Suppressor macrophage treated with lipopolysaccharide for 1 hour (primary cell): ENCODE measurements at places on chromosomes 7 and 10.
A peak's percentile ranks its signal among the peaks of the same experiment; 100 is the strongest.

GRCh38 chr7:68180761-68181160, 1184.1 kb downstream of the TYW1 start:
- no peak for DNase-seq

DNA sequence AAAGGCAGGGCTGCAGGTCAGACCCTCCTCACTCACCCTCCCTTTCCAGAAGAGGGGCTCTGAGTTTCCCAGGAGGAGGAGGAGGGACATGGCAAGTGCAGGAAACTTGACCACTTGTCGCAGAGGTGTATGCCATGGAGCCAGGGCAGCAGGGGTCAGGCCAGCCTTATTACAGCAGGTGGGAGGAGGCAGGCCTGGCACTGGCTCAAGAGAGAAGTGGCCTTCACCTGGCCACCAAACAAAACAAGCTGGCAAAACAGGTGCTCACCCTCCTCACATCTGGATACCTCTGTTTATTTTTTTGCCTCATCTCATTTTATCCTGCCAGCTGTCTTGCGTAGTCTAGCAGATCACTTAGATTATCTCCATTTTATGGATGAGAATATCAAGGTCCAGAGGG, 12.5 kb downstream of the COL13A1 start:
- DNase-seq: no peak

GRCh38 chr7:150737265-150738055, at the start of gene GIMAP5:
Gene GIMAP5, plus strand, starts transcription at chr7:150737418. Its CDS starts 3,467 bp downstream, at chr7:150740885.
- DNase-seq: peak; percentile 55

DNA sequence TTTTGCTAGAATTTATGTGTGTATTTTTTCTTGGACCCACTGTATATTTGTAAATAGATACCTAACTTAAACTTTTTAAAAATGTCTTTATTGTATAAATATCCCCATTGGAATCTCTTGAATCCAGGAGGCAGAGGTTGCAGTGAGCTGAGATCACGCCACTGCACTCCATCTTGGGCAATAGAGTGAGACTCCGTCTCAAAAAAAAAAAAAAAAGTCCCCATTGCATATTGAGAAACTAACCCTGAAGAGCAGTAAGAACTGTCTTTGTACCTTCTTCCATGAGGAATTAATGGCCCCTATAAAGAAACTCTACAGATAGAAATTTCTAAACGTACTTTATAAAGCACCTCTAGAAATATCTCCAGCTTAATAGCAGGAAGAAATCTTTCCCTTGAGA, 504.0 kb downstream of the SORCS1 start:
- no peak for DNase-seq

- DNase-seq: no peak
Measured at GRCh38 chr10:58888957-58889356, 287.5 kb upstream of the PHYHIPL start.

DNA sequence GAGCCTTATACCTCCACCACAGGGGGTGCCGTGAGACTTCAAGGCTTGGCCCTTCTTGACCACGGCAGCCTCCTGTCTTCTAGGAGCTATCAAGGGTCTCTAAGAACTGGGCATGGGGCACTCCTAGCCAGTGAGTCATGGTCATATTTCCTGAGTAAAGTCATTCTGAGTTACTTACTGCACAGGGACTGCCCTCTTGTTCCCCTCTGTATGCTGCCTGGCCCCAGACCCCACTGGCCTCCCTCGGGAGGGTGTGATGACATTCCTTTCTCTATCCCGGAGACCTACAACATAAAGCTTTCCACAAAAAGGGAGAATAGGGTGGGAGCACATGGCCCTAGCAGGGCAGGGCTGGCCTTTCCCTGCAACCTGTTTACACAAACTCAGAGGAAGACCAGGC, 21.4 kb downstream of the DPCD start:
- DNase-seq: no peak

- DNase-seq: no peak
Measured at GRCh38 chr10:107423903-107424302, 259.4 kb upstream of the SORCS1 start.

DNA sequence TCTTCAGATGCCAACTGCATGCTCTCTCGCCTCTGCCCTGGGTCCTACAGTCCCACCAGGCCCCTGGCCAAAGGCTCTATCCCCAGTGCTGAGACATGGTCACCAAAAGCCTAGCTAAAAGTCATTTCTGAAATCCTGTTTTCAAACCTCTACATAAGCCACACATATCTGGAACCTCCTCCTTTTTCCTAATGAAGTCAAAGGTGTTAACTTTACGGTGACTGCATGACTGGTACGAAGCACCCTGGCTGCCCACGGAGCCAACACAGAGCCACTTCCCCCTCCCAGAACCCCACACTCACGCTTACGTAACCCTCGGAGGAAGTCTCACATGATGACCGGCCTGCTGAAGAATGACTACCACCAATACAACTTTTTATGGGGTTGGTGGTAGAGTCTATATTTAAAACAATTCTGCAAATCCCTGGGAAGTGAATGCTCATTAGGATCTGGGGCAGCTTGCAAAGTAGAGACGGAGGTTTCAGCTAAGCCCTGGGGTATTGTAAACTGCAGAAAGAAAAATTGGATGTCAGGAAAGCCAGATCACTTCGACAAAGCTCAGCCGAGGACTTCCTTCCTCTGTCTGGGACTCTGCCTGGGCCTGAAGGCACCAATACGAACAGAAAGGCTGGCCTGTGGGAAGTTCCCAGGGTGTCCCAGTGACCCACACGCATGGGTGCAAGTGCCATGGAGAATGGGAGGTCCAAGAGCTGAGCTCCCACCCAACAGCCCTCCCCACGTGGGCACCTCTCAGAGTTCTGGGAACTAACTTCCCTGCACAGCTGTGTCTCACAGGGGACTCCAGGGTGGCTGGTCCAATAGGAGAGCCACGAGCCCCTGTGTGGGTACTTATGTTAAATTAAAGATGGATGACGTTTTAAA, 50.7 kb downstream of the PDGFA start:
- DNase-seq: peak; percentile 70

DNA sequence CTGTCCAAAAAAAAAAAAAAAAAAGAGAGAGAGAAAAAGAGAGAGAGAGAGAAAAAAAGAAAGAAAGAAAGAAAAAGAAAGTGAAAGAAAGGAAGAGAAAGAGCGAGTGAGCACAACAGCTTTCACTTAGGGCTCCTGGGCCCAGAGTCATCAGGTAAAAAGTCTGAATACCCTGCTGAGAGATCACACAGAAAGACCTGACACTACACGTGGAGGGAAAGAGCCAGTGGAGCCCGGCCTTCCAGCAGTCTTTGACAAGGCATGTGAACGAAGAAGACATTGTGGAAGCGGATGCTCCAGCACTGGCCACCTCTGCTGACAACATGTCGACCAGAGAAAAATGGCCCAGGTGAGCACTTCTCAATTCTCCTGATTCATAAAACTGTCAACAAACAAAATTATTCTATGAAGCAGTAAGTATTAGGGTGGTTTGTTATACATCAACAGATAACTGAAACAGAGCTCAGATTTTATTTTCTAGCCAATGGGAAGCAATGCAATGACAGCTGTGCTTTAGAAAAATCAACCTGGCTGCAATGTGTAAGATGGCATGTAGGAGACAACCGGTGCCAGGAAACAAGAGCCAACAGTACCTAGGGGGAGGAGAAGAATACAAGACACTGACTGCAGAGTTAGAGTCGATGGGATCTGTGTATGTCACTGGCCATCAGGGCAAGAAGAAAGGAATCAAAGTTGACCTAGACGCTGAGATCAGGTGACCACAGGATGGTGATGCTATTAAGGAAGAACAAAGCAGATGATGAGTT, 4.4 kb downstream of the RNF216 start:
- DNase-seq: no peak

DNA sequence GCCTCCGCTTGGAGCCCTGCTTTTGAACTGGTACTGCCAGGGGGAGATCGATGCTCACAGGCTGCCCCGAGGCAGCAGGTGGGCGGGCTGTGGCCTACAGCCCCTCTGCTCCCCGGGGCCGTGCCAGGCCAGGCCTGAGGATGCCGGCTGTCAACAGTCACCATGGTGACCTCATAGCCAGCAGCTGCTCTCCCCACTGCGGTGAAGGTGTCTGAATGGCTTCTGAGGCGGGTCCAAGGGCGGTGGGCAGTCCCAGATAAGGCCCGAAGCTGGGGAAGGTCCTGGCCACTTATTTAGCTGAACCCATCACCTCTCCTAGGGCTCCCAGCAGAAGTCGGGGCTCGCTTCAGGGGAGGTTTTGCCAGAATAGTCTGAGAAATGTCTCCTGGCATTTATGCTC, 179.3 kb downstream of the ARHGAP12 start:
- DNase-seq: no peak

GRCh38 chr7:99808766-99809165, 19.0 kb upstream of the CYP3A43 start:
- DNase-seq: no peak

DNA sequence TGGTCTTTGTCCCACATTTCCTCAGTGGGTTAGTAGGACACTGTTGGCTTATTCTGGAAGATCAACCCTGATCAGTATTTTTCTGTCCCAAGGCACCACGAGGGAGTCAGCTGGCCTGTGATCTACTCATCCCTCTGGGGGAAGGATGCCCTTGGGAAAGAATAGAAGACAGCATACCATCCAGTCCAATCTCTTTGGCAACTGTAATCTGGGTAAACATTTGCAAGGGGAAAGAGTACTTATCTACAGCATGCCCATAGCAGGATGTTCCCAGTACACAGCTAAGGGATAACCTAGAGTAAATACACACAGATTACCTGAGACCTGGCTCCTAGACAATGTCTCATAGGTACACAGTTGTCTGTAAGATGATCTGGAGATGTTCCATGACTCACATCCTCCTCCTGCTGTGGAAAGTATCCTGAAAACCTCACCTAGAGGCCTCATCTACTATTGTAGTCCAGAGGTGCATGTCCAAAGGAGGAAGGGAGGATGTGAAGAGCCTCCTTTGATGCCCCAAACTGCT, 134.3 kb upstream of the VWC2 start:
- no peak for DNase-seq

DNA sequence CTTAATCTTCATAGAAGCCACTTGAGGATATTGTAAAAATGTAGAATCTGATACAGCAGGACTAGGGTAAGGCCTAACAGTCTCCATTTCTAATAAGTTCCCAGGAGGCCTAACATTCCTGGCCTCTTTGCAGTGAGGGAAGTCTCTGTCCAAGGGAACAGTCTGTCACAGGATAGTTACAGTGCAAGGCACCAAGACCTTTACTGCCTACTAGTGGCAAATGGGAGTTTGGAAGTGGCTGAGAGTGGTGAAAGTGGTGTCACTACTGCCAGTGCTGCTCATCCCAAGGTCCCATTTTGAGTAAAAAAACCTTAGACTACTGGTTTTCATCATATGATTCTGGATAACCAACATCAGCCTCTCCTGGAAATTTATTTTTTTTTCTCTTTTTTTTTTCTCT, 619.5 kb upstream of the SEMA3D start:
- no peak for DNase-seq

- DNase-seq: no peak
Measured at GRCh38 chr7:157869793-157870192, 533.0 kb downstream of the DNAJB6 start.

- DNase-seq: peak; percentile 85
Measured at GRCh38 chr7:77759294-77759889, 38.8 kb downstream of the TMEM60 start.

- no peak for DNase-seq
Measured at GRCh38 chr7:12640299-12641096, 46.9 kb upstream of the ARL4A start.

GRCh38 chr7:43756368-43757072, 2.0 kb upstream of the BLVRA start:
- peak; percentile 90 for DNase-seq

- DNase-seq: no peak
Measured at GRCh38 chr7:55212838-55213237, 152.3 kb upstream of the LANCL2 start.

- no peak for DNase-seq
Measured at GRCh38 chr7:74364061-74364460, 74.9 kb downstream of the CLIP2 start.

DNA sequence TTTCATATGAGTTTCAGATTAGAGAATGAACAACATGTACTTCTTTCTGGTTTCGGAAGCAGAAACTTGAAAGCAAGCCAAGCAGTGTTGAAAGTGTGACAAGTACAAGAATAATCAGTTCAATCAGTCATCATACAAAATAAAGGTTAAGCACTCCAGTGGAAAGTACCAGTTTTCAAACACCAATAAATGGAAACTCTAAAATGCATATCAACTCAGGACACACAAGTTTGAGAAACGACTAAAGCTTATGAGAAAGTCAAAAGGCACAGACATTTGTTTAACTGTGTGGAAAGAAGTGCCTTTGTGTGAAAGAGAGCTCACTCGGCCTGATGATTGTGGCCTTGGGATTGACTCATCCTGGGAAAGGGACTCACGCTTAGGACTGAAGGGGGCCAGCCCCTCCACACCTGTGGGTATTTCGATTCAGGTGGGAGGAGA, 60.6 kb upstream of the AKR1C1 start:
- DNase-seq: peak; percentile 55

DNA sequence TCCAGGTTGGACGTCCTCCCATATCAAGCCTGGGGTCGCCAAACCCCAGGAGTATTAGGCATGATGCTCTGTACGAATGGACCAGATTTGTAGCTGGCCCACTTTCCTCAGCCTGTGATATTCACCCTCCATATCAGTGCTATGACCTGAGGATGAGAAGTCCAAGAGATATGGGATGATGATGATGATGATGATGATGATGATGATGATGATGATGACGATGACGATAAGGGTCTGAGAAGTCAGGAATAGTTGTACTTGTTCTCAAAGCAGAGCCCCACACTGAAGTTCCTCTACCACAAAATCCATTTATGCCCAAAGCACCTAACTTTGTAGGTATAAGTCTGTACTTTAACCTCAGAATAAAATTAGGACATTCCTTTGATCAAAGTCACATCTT, 50.7 kb downstream of the AMPH start:
- DNase-seq: no peak

DNA sequence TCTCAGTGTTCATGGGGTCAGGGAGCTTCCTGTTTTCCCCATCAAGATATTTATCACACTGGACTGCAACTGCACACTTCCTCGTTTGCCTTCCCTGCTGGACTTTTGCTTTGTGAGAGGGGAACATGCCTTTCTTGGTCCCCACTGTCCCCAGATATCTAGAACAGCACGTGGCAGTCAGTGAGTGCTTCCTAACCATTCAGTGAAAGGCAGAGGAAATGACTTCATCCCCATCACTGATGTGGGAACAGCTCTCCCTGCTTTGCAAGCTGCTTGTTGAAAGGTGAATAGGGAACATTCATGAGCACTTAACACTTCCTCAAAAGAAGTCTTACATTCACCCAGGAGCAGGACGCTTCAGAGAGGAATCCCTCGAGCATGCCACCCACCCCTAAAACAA, 135.4 kb downstream of the MYOF start:
- DNase-seq: peak; percentile 54

GRCh38 chr7:37359662-37360444, 88.8 kb downstream of the ELMO1 start:
- no peak for DNase-seq

- DNase-seq: no peak
Measured at GRCh38 chr10:121662945-121663917, 65.0 kb upstream of the FGFR2 start.

DNA sequence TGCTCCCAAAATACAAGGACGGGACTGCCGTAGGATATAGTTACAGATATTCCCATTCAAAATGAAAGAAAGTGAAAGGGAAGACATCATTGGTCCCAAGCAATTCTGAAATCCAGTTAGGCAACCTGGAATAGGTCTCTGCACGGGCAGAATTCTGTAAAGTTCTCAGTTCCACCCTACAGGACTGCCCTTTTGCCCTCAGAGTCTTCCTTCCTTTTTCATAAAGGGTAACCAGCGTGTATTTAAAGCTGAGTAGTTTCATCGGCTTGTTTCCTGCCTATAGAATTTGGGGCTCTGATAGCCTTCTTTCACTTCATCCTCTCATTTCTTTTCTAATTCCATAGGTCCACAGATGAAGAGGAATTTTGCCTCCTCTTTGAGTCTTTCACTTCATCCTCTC, 20.0 kb downstream of the COPG2 start:
- no peak for DNase-seq
